ENCODE measurements at places on chromosomes 16 and 17. TPM values are rescaled to one million over a fixed set of nuclear protein-coding genes. Genes with fewer than 3 reads are reported as not detected.

DNA sequence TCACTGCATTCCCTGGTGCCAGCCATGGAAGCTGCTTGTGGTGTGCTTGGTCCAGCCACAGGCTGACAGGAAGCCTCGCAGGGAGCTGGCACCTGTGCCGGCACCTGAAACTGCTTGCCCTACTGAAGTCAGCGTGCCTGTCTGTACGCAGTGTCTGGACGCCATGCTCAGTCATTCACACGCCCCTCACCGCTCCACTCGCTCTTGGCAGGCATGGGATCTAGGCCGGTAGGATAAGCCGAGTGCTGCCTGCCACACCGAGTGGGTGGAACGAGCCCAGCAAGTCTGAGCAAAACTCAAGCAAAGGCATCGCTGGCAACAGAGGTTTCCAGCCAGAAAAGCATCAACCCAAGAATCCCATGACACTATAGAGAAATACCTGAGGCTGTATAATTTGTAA, 350.6 kb downstream of the CDH11 start:
- no peak for DNase-seq

DNA sequence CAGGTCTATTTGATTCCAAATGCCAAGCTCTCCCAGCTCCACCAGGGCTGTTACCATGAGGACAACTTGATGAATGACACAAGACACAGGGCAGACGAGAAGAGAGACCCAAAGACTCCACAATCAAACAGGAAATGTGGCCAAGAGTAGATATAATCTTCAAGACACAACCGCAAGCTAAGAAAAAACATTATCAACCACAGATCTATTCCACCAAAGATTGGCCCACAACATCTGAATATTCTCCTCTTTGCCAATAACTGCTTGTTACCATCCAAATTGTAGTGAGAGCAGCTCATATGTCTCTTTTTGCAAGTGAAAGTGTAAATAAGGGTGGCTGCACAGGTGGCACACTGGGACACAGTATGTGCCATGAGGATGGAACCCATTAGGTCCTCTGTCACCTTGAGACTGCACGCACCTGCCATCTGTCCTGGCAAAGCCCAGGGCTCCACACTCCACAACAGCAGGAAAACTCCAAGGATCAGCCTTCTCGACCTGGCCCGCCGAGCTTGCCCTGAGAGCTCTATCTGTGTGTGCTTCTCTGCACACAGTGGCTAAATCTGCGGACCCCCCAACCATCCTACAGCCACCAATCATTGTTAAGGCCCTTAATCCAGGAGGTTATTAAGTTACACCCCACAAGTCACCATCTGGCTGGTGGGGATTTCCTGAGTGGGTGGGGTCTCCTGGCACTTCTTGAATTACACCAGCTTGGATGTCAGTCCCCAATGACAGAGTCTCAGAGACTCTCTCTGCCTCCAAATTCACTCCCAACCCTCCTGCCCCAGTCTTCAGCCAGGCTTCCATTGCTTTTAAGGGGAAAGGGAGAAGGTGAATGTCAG, 50.5 kb downstream of the DYNLRB2 start:
- no peak for DNase-seq

DNA sequence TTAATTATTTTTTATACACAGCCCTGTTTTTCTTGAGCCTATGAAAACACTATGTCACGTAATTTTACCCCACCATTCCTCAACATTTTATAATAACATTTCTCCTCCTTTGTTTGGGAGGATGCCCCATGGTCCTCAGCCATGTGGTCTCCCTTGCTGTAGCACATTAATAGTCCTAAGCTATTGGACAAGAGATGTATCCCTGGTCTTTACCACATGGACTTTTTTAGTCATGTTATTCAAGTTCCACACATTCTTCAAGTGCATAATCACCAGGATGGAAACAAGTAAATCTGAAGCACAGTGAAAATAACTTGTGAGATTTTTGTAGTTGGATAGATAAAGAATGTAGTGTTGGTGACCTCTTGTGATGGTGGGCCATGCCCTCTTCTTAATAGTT, 2.0 kb upstream of the KRTAP2-3 start:
- no peak for DNase-seq

GRCh38 chr16:2428051-2428783, 1.0 kb upstream of the CCNF start:
- DNase-seq = no peak

Gene MEOX1
- 0.66 TPM for polyA plus RNA-seq

DNA sequence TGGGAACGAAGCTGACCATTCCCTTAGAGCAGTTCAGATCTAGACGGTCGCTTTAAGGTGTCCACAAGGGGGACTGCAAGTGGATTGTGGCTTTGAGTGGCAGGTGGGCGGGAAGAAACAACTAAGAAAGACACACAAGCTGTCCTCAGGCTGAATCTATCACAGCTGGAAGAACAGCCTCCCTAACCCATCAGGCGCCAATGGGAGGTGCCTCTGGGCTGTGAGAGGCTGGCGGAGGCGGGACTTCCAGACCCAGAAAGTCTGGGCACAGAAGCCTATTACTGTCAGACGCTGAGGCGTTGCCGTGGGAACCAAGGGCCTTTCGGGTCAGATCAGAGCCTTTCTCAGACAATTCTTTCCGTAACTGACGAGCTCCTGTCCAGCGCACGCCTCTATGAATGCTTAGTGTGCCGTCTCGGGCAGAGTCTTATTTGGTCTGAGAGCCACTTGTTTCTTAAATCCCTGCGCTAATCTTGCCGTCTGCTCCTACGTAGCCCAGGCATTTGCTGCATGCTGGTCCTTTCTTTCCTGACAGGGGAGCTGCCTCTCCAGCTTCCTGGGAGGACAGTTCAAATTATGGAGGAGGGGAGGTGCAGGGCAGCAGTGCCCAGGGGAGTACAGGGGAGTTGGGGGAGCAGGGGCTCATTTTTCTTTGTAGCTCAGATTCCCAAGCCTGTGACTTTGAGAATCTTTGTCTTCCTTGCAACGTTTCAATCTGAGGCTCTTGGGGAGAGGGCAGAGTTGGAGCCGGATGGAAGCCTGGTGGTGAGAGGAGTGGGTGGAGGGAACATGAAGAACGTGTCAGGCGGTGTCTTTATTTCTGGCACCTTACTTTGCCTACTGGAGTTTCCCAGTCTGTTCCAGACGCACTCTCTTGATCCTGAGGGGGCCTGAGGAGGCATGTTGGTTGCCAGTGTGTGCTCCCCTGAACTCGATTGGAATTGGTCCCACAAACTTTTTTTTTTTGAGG, 618.7 kb downstream of the KCNJ18 start:
- no peak for DNase-seq

DNA sequence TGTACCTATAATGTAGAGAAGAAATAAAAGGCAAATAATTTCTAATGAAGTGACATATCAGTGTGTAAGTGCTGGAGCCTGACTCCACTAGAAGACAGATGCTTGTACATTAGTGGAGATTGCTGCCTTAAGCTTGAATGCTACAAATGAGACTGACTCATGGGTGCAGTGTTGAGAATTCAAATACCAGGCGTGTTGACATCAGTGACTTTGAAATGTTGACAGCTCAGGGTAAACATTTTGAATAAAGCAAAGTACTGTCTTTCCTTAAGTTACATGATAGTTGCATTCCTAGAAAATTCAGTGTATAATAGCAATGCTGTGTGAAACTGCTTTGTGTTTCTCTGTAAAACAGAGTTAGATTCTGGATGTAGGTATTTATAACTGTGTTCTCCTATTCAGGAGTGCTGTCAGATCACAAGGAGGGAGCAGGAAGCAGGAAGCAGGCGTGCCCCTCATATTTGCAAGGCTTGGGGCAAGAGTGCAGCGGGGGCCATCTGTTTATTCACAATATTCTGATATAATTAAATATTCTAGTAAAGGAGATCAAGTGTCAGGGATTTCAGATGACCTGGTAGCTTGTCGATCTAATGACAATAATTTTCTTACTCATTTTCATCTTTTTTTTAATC, 119.0 kb downstream of the SPECC1 start:
- no peak for DNase-seq

Gene FBXL16
- 9.5 TPM for polyA plus RNA-seq

- DNase-seq = no peak
These were observed 41.8 kb upstream of the SLC12A3 start for GRCh38 chr16:56823081-56823733.

Measured in naive thymus-derived CD8-positive, alpha-beta T cell (primary cell).